ENCODE measurements at places on chromosomes 1 and 21.

DNA sequence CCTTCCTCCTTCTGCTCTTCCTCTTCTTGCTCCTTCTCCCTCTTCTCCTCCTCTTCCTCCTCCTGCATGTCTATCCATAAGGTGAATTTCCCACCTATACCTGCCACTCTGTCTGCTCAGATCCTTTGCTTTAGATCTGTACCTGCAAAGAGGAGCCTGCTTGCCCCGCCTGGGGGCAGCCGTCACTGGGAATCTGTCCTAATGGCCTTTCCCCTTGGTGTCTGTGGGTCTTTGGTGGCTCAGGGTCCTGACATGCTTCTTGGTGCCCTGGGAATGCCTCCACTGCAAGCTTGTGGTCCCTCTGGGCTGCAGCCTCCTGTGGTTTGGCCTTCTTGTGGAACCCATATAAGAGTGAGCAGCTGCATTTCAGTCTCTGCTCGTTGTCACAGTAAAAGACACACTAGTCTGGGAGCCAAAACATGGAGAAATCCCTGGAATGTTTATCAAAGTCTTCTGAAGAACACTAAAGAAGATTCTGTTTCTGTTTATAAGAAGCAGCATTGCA, 79.5 kb upstream of the CSF3R start:
- DNase-seq = no peak

DNA sequence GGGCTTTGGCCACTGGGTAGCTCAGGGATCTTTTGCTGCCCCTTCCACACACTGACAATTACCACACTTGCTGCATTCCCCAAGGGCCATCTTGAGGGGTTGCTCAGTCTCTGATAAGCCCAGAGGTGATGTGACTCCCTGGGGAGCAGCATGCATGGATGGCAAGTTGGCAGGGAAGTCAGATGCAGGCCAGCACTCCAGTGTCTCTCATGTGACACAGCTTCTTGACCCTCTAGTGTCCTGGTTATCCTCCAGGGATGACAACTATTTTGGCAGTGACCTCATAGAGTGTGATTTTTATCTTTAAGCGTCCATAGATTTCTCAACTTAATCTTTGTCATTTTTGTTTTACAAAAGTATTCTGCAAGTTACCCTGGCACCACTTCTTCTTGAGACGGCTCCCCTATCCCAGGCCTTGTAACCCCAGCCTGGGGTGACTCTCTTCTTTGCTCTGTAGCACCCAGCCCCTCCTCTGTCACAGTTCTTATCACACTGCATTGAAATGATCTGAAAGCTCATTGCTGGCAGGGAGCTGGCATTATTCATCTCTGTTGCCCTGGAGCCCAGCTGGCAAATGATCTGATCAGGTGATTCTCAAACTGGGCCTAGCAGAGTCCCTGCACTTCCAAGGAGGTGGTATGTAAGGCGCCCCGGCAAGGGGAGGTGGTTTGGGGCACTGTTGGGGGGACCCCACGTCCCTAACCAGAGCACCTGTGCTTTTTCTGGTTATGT, 72.6 kb downstream of the TENT5C start:
- DNase-seq = no peak

DNA sequence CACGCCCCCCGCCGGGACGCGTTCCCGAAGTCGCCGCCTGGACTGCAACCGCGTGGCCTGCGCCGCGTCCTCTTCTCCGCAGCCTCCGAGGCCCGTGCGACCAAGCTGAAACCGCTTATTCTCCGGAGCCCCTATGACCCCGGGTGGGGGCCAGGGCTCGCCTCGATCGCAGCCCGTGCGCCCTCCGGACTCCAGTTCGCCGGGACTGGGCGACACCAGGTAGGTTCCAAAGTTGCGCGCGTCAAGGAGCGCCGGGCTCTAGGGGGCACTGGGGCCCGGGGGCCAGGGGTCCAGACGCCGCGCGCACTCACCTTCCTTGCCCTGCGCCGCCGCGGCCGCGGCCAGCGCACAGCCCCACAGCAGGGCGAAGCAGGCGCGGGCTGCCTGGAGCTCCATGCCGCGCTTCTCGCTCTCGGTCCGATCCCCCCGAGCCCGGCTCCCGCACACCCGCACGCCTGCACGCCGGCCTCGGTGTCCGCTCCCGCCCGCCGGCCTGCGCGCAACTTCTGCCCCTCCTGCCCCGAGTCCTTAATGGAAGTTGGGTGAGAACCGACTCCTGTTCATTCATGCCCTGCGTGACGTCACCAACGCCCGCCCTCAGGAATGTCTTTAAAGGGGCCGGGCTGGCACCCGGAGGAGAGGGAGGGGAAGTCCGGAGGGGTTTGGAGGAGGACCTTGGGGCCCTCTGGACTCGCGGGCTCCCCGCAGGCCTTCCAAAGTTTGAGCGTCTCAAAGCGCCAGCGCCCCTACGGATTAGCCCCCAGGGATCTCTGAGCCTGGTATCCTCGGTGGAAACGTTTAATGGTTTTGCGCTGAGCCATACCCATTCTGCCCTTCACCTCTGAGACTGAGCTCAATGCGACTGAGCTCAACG, at the start of gene EPHA2:
EPHA2 (minus strand) TSS at position 533 of the 874 bp plus-strand sequence; CDS start at position 396, 137 bp downstream.
- DNase-seq = no peak

DNA sequence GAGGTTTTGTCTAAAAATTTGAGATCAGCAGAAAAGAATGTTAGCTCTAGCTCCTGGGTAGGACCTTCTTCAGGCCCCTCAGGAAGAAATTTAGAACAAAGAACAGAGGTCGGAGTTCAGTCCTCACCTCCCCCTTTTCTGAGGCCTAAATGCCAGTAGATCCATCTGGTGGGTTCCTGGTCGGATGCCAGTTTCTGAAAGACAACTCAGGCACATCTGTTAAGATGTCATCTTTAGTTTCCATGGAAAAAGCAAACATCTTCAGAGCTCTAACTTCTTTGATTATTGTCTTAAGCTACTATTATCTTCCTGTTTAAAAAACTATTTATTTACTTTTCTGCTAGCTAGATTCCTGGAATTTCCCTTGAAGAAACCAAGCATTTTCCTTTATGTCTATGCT, 37.1 kb upstream of the USP25 start:
- no peak for DNase-seq

- no peak for DNase-seq
Measured at GRCh38 chr1:98559291-98559690, 102.2 kb upstream of the SNX7 start.

GRCh38 chr1:89121641-89122040, 4.3 kb downstream of the GBP2 start:
- DNase-seq = no peak

GRCh38 chr1:172394811-172395210, 25.7 kb upstream of the C1orf105 start:
- DNase-seq = no peak

- DNase-seq = no peak
Measured at GRCh38 chr1:68168545-68169171, 63.7 kb downstream of the WLS start.

DNA sequence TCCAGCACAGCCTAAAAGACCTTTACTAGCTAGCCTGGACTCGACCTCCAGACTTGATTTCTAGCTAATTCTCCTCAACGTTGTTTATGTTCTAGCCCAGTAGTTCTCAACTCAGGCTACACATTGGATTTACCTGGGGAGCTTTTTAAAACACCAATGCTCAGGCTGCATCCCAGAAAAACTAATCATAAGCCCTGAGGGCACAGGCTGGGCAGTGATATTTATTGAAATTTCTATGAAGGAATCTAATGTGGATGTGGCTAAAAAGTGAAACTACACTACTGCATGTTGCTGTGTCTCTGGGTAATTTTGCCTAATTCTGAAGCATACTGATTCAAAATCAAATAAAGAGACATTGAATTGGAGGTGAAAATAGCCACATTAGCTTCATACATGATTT, 479.4 kb downstream of the KCNT2 start:
- DNase-seq = no peak

DNA sequence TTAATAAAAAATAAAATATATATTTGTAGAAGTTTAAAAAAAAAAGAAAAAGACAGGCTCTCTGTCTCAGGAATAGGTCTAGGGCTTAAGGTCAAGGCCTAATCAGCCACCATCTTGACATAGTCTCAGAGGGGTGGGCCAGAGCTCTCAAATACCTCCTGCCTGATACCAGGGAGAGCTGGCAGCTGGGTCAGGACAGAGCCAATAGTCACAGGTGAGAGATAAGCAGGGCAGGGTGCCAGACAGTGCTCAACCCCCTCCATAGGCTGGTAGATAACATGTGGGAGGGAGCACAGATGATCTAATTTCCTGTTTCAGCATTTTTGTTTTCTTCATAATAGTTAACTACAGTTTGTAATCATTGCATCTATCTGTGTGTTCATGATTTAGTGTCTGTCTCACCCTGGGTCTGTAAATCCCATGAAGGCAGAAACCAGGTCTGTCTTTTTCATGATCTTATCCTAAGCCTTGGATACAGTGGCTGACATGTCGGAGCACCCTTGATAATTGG, 152.0 kb upstream of the GRIK3 start:
- DNase-seq = no peak

- DNase-seq = no peak
Measured at GRCh38 chr1:53574621-53575020, 115.4 kb downstream of the DMRTB1 start.

DNA sequence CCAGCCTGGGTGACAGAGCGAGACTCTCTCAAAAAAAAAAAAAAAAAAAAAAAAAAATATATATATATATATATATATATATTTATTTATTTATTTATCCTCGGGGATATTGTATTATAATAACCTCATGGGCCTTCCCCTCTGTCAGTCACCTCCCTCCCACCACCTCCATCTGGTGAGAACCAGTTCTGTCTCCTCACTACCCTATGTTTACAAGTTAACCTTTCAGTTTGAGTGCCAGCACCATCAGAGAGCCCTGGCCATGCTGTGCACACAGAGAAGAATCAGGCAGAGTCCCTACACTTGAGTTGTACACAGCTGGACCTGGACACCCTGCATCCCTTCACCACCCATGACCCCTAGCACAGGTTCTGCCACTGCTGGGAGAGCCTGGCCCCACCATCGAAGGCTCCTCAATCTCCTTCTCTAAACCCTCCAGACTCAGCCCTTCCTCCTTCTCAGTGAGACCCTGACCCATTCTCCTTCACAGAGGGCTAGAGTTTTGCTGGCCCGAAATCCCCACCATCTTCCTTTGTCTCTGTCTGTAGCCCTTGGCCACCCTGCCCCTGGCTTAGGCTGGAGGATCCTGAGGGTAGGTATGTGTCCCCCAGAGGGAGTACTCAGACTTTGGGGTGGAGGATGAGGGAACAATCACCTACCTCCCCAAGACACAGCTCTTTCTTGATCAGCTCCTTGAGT, 1.2 kb downstream of the S100A5 start:
- no peak for DNase-seq

GRCh38 chr1:232282498-232282897, 347.4 kb downstream of the SIPA1L2 start:
- no peak for DNase-seq

DNA sequence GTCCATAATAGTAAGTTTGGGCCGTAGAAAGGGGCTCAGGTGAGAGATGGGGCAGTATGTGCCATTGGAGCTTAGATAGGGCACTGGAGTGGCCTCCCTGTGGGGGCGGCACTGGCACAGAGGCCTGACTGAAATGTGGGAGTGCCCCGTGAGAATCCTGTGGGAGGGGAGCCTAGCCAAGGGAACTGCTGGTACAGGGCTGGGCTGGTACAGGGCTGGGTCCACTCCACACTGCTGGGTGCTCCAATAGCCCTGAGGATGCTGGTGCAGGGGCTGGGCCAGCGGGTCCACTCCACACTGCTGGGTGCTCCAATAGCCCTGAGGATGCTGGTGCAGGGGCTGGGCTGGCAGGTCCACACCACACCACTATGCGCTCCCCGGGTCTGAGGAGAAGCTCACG, 44.8 kb upstream of the PWP2 start:
- DNase-seq = no peak

DNA sequence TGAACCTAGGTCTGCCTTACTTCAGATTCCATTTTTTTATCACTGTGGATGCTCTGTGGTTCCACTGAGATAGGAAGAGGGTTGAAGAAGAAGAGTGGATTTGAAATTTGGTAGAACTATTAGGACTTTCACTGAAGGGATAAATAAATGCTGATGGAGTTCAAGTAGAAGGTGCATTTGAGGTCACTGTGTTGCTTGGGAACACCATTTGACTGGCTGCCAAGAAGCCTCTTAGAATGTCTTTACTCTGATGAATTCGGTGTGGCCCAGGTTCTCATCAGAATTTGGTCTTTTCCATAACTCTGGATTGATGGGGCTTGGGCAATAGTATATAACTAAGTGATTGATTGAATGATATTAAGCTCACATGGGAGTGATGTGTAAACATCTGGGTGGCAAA, 11.9 kb downstream of the XPR1 start:
- no peak for DNase-seq

GRCh38 chr1:244605835-244606370, 47.0 kb upstream of the DESI2 start:
- DNase-seq = no peak

DNA sequence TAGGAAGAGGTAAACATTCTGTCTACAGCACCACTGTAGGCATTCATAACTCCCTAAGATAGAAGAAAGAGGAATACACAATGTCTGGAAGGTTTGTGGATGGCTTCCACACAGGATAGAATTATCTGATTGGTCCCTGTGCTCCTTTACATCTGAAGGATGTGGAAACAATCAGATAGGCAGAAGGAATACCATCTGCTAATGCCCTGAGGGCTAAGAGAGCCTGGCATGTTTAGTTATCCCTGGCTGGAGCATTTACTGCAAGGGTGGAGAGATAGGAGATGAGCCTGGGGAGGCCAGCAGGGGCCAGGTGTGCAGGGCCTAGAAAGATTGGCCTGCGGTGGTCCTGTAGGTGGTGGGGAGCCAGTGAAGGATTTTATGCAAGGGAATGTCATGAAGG, 8.6 kb upstream of the ACBD3 start:
- no peak for DNase-seq

DNA sequence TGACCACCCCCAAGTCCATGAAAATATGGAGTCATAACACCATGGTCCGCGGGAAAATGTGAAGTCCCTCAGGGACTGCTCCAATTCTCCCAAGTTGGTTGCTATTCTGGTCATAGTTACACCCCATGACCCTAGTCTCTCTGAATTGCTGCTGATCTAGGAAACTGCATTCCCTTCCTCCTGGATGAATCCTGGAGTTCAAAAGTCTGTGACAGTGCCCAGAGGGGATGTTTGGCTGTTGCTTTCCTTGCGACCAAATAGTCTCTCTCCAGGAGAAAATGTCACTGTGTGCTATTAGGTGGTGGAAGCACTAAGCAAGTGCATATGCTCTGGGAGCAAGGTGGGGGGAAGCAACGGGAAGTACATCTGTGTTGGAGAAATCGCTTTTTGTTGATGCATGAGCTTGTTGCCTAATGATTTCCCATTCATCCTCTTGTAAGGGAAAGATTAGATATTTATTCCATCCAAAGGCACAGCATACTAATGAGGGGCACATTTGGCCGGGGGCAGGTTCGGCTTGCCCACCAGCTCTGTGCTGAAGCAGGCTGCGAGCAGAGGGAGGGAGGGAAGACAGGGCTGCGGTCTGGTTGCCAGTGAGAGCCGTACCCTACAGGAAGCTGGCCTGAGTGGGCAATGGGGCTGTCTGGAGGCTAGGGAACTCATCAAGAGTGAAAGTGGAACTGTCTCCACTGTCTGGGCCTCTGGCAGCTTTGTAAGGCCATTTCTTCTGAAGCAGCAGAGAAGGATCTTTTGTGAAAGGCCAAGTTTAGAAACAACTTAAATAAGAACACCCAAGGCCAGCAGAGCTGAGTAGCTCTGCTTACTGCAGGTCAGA, 27.2 kb downstream of the SYT6 start:
- peak; percentile 59 for DNase-seq

- no peak for DNase-seq
Measured at GRCh38 chr1:117573386-117574023, 32.3 kb upstream of the TENT5C start.
